ENCODE measurements at places on chromosomes 2 and 18.
A peak's percentile ranks its signal among the peaks of the same experiment; 100 is the strongest.

GRCh38 chr2:120867290-120868241 lies 131.9 kb downstream of the GLI2 start:
- DNase-seq = peak; percentile 81

GRCh38 chr18:78587096-78587495 lies 392.5 kb upstream of the SALL3 start:
- no peak for DNase-seq

- DNase-seq = peak; percentile 55
These were observed 16.7 kb downstream of the CPSF3 start for GRCh38 chr2:9440058-9440727.

- DNase-seq = no peak
These were observed 84.7 kb downstream of the ICA1L start for GRCh38 chr2:202786842-202787241.

- peak; percentile 7 for DNase-seq
These were observed 1563.1 kb downstream of the LRP1B start for GRCh38 chr2:140567734-140568133.

DNA sequence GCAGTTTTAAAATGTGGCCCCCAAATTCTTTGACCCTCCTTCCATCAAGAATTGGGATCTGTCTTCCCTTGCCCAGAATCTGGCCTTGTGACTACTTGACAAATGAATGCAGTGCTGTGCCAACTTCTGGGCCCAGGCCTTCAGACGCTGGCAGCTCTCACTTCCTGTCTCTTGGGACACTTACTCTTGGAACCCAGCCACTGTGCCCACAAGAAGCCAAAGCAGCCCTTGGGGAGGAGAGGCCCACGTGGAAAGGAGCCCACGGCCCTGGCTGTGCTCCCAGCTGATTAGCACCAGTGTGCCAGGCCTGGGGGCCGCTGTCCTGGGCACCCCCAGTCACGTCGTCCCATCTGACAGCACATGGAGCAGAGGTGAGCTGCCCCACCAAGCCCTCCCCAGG lies 56.6 kb downstream of the RPL37A start:
- no peak for DNase-seq

DNA sequence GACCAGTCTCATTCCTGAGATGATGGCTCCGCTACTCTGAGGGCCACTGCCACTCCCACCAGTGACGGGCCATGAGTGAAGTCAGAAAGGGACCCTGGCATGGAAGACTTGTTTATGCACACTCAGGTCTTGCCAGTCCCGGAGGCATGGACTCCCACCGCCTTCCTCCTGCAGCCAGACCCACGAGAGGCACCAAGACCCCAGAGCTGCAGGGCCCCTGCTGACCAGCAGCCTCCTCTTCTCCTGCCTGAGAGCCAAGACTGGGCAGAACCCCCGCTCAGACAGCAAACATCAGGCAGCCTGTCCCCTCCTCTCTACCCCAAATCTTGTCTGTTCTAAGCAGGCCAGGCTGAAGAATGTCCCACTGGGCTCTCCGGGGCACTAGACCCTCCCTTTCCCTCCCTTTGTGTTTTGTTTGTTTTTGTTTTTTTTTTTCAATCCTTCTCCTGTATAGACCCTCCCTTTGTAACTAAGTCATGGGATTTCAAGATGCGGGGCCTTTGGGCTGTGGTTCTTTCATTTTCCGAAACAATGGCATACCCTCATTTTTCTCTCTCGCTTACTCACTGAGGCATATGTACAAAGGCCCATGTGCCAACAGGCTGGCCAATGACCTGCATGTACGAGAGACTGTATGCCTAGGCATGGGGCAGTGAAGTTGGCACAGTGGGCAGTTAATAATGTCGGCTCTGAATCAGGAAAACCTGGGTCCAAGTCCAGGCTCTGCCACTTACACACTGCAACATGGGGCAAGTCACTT lies 24.3 kb upstream of the MAPRE3 start:
- DNase-seq = no peak

DNA sequence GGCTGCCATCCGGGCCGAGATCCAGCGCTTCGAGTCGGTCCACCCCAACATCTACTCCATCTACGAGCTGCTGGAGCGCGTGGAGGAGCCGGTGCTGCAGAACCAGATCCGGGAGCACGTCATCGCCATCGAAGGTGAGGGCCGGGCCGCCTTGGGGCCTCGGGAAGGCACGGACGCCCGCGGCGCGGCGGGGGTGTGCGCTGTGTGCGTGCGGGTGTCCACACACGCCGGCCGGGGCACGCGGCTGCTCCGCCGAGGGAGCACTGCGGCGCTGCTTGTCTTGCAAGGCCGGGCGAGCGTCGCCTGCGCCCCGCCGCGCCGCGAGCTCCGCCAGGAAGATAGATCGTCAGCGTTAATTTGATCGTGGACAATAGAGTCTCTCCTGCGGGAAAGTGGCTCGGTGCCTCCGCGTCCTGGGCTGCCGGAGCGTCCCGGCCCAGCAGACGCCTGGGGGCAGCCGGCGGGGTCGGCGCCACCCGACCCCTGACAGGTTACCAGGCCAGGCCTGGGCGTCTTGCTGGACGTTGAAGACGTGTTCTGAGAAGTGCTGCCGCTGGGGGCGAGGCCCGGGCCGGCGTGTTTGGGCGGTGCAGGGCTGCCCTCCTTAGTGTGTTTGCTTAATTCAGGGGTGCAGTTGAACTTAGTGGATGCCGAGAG lies 1.0 kb downstream of the AGAP1 start:
- DNase-seq = peak; percentile 29

GRCh38 chr2:11802782-11803191 lies 56.4 kb downstream of the LPIN1 start:
- peak; percentile 68 for DNase-seq

DNA sequence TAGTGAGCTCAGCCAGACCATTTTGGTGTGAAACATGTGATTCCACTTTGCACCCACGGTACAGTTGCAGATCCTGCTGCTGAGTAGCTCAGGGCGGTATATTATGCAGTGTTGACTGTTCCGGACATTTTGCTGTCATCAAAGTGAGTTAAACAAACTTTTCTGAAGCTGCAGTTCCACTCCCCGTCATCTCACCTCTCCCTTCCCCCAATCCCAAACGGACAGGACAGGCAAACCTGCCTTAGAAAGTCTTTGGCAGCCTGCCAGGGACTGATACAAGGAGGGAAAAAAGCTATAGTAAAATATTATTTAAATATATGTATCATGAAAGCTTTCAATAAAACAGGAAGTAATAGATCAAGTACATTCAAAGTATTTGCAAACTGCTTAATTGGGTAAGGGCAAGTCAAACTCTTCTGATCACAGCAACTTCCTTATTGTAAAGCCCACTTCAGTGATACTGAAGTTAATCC lies 35.5 kb upstream of the SP5 start:
- DNase-seq = no peak

GRCh38 chr18:34965108-34965507 lies 76.1 kb upstream of the MAPRE2 start:
- DNase-seq = no peak

DNA sequence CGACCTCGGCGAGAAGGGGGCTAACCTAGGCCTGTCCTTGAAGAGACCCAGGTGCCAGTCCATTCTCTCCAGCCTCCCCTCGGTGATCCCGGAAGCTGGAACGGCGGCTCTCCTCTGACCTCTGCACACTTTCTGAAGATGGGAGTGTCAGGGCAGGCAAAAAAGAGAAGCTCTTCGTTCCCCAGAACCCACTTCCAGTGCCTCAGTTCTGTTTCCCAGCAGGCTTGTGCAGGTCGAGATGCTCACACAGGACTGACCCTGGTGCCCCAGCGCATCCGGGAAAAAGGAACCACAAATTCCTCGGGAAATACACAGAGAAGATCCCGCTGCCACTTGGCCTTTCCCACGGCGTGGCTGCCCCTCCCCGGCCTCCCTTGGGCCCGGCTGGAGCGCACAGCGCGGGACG lies 681 bp upstream of the PTPN18 start:
- DNase-seq = no peak

DNA sequence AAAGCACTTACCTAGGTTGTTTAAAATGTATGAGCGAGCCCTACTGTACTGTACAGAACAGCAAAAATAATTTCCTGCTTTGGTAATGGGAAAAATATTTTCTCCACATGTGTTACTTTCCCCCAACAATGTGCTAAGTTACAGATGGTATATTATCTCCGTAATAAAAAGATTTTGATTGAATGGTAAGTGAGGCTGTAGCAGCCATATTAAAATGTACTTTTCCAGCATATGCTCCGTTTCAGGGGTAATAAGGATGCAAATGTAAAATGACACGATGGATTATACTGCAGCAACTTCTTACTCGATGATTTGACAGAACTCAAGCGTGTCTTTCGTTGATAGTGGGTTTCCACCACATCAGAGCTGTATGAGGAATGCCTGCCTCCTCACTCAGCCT lies 50.5 kb downstream of the OSBPL6 start:
- peak; percentile 54 for DNase-seq

GRCh38 chr2:96271995-96272394 lies 6.0 kb downstream of the CIAO1 start:
- no peak for DNase-seq

DNA sequence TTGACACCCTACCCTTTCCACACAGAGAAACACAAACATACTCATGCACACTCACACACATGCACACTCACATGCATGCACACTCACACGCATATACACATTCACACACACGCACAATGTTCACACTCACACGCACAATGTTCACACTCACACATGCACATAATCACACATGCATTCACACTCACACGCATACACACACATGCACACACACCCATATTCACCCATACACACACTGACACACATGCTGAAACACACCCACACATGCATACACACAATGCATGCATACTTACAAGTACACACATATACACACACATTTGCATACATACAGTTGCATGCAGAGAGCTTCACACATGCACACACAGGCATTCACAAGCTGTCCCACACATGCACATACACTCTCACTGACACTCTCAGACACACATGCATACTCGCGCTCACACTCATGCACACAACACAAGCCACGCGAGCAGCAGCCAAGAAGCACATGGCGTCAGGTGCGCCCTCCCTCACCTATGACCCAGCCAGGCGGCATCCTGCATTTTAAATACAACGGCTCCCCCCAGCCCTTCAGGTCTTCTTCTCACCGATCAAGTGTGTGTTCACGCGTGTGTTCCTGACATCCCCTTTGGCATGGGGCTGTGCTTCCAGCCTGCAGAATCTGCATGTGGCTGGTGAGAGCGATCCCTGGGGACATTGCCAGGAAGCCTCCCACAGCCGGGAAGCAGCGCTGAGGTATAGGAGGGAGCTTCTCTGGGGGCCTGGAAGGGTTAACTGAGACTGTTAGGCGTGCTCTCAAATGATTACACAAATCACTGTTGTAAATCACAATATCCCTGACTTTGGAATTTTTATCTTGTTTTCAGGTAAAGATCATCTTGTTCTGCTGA lies 195.1 kb downstream of the RTP5 start:
- DNase-seq = no peak

DNA sequence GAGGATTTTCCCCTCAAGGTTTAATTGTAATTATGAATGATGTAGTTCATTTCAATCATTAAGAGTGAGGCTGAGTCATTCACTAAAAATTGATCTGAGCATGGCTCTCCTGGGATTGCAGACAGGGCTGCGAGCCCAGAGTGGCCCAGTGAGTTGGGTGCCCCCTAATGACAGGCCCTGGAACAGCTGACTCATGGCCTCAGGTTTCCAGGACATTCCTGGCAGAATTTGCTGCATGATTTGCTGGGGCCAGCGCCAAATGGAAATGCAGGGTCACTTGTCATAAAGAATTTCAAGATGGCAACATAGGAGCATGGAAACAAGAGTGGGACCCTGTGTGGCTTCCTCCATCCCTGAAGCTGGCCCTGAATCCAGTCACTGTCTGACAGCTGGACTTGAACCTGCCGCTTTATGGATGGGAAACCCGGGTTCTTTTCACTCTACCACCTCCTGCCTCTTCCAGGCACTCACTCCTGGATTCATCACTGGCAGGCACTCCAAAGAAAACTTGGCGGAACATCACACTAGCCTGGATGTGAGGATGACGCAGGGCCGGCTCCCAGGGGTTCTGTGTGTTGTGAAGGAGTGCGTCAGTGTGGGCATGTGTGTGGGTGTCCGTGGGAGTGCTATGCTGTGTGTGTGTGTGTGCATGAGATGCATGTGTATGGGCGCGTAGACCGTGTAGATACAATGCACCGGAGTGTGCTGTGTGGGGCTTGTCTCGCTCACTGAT lies 15.2 kb downstream of the OTOF start:
- DNase-seq = peak; percentile 69

DNA sequence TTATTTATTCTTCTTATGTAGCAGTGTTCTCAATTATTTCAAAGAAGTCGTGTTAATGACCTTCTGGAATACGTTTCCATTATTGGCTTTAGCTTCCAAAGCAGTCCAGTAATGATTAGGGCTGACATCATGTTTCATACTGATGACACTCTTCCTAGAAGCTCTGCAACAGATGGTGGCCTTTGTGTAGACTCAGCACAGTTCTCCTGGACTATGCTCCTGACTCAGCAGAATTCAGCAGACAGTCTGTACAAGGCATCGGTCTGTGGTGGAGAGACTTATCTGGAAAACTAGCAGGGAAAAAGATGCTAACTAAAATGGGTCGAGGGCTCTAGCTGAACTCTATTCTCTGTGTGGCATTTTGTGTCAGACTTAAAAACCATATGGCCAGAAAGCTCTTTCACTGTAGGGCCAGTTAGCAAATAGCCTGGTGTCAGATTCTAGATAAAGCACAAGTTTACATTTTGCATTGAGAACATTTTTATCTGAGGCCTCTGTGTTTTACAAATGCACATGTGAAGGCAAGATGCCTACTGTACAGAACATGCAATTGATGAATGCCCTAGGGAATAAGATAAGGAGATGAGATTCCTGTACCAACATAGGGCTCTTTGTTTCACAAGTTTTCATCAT lies 35.1 kb downstream of the GULP1 start:
- no peak for DNase-seq

- no peak for DNase-seq
These were observed 69.9 kb downstream of the RHBDD1 start for GRCh38 chr2:226905718-226906117.

- DNase-seq = no peak
These were observed 273.6 kb downstream of the RDH14 start for GRCh38 chr2:18286897-18287296.

GRCh38 chr18:63506336-63506646 lies 29.5 kb downstream of the SERPINB5 start:
- DNase-seq = no peak

DNA sequence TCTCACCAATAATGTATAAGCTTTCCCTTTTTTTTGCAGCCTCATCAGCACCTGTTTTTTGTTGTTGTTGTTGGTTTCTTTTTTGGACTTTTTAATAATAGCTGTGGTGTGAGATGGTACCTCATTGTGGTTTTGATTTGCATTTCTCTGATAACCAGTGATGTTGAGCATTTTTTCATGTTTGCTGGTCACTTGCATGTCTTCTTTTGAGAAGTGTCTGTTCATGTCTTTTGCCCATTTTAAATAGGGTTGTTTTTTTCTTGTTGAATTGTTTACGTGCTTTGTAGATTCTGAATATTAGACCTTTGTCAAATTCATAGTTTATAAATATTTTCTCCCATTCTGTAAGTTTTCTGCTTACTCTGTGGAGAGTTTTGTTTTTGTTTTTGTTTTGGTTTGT lies 88.4 kb upstream of the EPAS1 start:
- DNase-seq = no peak

GRCh38 chr2:186433777-186434432 lies 52.2 kb upstream of the ZC3H15 start:
- DNase-seq = no peak

GRCh38 chr2:217000406-217000805 lies 140.5 kb upstream of the TNP1 start:
- no peak for DNase-seq
